ENCODE measurements at places on chromosomes 6 and 20.
A peak's percentile ranks its signal among the peaks of the same experiment; 100 is the strongest.

DNA sequence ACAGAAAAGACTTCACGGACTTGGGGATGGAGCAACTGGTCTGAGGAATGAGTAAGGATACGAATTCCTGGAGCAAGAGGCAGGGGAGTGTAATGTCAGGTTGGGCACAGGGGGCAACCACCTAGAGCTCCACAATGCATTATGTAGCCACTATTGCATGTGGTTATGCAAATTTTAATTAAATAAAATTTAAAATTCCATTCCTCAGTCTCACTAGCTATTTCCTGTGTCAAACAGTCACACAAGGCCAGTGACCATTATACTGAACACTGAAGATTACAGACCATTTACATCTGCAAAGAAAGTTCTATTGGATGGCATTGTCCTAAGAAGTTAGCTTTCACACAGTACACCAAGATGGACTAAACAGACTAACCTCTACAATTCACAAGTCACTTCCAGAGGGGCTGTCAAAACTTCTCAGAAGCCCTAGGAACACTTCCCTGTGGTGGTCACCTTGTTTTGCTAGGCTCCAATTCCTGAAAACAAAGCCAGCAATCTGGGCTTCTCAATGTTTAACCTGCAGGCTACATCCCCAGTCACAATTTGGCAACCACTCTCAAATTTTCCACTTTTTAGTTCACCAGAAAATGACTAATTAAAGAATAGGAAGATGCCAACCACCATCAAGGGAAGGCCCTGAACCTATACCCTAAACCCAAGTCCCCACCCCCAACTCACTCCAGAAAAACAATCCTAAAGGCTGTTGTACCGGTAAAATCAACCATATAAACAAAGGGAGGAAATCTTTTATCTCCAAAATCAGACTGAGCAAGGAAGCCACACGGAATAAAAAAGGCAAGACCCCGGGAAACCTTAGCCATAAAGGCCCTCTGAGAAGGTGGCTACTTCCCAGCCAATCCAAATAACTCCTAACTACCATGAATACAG, 34.2 kb upstream of the C20orf203 start:
- no peak for DNase-seq

GRCh38 chr6:116352515-116353471, 18.0 kb upstream of the DSE start:
- no peak for DNase-seq

DNA sequence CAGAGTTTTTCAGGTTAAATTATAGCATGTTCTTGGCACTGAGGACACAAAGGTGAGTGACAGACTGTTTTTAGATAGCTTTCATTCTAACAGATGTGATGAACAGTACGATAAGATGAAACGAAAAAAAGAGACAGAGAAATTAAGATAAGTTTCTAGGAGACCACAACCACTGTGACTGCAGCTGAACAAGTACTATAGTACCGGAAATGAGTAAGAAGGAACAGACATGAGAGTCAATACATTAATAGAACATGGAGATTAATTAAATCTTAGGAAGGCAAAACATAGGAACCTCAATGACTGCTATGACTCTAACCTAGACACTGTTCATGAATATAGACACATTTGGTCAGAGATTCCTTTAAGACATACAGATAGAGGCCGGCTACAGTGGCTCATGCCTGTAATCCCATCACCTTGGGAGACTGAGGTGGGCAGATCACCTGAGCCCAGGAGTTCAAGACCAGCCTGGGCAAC, 40.2 kb downstream of the HBS1L start:
- peak; percentile 13 for DNase-seq

- no peak for DNase-seq
Measured at GRCh38 chr6:106426250-106426970, 65.9 kb downstream of the CRYBG1 start.

- DNase-seq: peak; percentile 64
Measured at GRCh38 chr6:42166444-42167141, 6.6 kb upstream of the GUCA1A start.

DNA sequence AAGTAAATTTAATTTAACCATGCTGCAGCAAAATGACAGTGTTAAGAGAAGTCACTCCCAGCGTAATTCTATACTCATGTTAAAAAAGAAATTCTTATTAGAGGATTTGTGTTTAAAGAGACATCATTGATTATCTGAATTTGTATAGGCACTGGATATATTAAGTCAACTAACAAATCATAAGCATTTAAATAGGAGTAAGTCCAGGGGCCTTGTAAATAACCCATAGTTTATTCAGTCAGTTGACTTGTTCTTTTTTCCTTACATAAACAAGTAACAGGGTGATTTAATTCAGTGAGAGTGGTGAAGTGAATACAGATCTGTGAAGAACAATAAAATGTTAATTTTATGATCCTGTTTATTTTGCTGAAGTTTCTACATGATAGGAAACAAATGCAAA, 22.4 kb downstream of the LYRM4 start:
- no peak for DNase-seq

- DNase-seq: peak; percentile 96
Measured at GRCh38 chr6:134464690-134465411, 146.9 kb upstream of the SGK1 start.

- DNase-seq: no peak
Measured at GRCh38 chr20:64035066-64035932, 683 bp upstream of the C20orf204 start.

DNA sequence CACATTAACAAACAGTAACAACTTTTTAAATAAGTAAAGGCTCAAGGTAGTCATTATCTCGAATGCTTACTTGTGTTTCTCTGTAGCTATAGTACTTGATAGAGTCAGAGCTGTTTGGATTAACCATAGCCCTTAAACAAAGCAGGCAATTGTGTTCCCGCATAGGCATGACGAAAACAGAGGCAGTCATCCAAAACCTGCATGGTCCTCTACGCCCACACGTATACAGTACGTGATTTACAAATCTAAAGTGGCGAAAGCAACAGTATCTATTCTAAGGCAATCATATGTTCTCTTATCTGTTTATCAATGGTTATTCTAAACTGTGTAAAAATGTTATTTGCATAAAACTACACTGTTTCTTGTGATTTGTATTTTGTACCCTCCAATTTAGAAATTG, 31.8 kb downstream of the HFE start:
- DNase-seq: no peak

DNA sequence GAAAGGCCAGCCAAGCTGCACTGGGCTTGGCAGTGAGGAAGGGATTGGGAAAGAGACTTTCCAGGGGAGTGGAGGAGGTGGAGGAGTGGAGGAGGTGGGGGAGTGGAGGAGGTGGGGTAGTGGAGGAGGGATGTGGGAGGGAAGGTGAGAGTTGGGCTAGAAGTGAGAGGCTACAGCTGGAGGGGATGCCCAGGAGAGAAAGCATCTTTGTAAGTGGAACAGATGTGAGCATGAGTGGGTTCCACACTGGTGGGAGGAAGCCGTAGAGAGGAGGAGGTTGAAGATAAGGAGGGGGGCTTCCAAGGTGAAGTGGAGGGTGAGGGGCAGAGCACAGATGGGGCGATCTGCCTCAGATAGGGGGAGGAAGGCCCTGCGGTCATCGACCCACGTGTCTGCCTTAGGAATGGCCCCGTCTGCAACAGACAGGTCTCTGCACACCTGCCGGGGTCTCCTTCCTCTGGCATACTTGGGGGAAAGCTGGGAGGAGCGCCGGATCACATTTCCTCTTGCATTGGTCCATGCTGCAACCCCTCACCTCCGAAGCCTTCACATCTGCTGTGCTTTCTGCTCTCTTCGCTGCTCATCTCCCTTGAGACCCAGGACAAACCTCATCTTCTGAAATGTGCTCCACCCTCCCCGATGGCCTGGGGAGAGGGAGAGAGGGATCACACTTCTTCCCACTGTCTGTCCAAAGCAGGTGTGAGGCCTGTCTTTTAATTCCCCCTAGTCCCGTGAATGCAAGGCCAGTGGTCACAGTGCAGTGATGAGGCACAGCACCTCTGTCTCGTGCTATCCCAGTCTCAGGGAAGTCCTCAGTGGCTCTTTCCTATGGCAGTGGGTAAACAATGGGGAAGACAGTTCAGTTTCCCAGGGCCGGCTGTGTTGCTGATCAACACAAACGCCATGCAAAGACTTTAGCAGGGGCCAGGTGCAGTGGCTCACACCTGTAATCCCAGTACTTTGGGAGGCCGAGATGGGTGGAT, 48.6 kb upstream of the SNX9 start:
- no peak for DNase-seq

DNA sequence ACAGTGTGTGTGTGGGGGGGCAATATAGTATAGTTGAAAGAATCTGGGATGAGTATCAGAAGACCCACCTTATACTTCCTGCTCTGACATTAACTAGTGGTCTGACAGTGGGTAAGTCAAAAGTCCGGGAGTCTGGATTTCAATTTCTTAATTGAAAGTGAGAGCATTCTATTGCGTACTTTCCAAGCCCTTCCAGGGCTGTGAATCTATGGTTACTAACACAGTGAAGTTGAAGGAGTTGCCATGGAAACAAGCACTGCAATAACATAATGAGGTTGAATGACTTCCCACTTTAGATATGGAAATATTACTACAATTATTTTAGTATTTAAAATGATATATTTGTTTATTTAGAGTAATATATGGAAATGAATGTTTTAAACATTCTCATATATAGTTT, 80.2 kb downstream of the MLIP start:
- no peak for DNase-seq

GRCh38 chr6:138772596-138773176, 883 bp upstream of the CCDC28A start:
- no peak for DNase-seq

- DNase-seq: no peak
Measured at GRCh38 chr20:25191689-25192088, 3.8 kb upstream of the ENTPD6 start.

GRCh38 chr6:74941424-74941823, 264.4 kb downstream of the COL12A1 start:
- DNase-seq: no peak

GRCh38 chr6:21187485-21187884, 406.1 kb upstream of the SOX4 start:
- no peak for DNase-seq

GRCh38 chr6:2034256-2034655, 211.1 kb downstream of the GMDS start:
- no peak for DNase-seq

GRCh38 chr6:162680871-162681270, 46.7 kb downstream of the PRKN start:
- no peak for DNase-seq

GRCh38 chr6:2900821-2901644, 2.1 kb downstream of the SERPINB9 start:
- DNase-seq: no peak

DNA sequence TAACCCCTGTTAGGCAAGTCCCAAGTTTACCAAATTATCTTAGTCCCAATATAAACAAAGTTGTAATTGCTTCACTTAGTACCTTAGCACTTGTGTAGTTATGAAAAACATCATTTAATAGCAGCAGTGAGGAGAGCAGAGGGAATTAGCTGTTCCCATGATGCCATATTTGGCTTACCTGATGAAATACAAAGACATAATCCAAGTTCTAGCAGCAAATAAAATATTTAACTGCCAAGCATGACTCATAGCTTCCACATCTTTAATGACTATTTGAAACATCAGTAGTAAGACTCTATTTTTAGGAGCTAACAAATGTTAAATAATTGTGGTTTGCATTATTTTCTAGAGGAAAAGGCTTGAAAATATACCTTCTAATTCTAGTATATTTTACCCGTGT, 94.0 kb upstream of the MCHR2 start:
- DNase-seq: peak; percentile 42

DNA sequence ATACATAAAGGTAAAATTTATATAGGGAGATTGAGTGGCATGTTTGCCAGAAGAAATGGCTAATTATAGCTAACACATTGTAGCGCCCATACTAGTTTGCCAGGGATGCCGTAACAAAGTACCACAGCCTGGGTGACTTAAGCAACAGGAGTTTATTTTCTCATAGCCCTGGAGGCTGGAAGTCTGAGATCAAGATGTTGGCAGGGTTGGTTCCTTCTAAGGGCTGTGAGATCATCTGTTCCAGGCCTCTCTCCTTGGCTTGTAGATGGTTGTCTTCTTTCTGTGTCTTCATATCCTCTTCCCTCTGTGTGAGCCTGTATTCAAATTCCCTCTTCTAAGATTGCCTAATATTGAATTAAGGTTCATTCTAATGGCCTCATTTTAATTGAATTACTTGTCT, 417.5 kb upstream of the OPRM1 start:
- DNase-seq: no peak

DNA sequence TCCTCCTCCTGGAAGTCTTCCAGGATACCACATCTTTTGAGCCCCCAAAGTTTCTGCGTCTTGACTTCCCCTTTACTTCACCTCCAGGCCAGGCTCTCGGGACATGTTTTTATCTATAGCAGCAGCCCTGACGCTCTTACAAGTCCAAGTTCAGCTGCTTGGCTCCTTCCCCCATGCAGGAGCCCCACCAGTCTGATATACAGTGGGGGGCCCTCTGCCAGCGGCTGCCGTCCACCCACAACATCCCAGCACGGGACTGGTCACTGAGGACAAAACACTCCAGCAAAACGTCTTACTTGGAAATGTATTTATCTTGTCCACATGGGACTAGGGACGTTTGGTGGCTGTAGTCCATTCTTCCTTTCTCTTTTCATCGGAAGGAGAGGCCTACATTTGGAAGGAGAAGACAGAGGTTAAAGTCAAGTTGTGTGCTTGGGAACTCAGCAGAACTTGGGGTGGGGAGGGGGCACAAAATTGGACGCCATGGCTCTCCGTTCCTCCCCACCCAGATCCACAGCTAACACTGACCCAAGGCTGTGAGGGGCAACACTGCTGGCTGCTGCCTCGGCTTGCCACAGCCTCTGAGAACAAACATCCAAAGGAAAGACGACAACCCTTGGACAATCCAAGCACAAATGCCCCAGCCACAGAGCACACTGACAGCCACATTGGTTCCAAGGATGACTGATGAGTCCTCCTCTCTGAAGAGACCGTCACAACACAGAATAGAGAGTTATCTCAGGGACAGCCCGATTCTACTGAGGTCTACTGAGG, 79.2 kb downstream of the PRND start:
- no peak for DNase-seq

GRCh38 chr6:12114055-12114503, 102.0 kb downstream of the HIVEP1 start:
- no peak for DNase-seq

- DNase-seq: peak; percentile 39
Measured at GRCh38 chr20:33211817-33212424, 5.2 kb upstream of the BPIFA3 start.

DNA sequence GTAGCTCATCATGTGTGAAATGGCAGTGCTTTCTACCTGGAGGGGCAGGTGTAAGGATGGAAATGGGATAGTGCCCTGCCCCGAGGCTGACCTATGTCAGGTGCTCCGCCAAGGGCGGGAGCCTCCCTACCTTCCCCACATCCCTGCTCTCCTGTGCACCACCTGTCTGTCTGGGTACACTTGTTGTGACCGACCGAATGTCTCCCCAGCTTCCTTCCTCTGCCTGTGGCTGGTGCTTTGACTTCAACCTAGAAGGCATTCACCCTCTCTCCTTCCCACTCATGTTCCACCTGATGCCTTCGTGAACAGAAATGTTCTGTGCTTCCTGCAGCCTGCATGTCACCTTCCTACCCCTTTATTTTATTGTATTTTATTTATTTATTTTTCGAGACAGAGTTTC, 114.8 kb downstream of the SCML4 start:
- no peak for DNase-seq

Measured in foreskin keratinocyte (primary cell).